ENCODE measurements at places on chromosomes 1 and 21.

DNA sequence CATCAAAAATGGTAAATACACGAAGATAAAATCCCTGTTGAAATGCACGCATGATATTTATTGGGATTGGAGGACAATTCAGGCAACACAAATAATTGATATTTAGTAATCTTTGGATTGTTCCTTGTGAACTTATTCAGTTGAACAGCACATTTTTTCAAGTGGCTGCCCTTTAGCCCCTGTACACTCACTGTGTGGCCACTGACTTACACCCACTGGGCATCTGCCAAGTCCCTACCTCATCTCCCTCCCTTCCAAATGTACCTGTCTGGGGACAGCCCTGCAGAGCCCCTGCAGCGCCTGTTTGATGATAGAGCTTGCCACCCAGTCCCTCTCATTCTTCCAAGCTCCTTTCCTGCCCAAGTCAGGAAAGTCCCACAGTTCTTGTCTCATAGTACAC lies 154.3 kb downstream of the GLUL start:
- no peak for DNase-seq

DNA sequence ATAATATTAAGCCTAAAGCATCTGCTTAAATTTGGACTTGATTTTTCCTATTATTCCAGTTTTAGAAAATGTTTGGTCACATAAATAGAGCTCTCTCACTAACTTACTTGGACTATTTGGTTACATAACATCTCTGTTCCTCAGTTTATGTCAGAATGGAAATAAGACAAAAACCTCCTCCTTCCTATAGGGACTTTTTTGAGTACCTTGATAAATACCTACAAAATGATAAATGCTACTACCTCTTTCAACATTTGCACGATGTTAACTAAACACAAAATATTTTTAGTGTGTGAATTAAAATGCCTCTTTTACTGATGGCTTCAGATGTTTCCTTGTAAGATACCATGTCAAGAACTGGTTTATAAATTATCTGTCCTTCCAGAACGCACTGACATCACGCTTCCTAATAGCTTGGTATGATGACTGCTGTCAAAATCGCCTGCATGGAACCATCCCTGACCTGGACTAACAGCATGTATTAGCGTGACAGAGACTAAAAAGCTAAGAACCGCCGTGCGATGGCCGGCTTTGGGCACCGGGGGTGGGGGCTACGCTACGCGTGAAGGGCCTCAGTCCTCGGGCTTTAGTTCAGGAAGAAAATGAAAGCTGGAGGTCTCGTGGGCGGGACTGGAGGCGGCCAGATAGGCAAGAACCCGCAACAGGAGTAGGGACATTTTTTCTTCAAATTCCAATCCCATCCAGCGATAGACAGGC lies 133.2 kb upstream of the BARHL2 start:
- no peak for DNase-seq

DNA sequence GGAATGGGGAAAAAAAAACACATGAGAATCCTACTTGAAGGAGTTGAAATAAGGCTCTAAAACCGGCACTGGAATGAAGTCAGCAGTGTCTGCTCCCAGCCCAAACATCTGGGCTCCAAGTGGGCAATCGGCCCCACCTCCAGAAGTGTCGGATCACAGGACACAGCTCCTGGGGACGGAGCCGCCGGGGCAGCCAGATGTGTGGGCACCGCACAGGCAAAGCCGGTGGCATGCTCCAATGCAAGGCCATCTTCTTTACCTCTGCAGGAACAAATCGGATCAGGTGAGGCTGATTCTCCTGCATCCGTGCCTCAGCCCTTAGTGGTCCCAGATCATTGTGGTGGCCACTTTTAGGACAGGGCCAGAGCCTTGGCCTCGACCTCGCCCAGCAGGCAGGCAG lies 156.7 kb downstream of the PRDM16 start:
- DNase-seq = no peak

DNA sequence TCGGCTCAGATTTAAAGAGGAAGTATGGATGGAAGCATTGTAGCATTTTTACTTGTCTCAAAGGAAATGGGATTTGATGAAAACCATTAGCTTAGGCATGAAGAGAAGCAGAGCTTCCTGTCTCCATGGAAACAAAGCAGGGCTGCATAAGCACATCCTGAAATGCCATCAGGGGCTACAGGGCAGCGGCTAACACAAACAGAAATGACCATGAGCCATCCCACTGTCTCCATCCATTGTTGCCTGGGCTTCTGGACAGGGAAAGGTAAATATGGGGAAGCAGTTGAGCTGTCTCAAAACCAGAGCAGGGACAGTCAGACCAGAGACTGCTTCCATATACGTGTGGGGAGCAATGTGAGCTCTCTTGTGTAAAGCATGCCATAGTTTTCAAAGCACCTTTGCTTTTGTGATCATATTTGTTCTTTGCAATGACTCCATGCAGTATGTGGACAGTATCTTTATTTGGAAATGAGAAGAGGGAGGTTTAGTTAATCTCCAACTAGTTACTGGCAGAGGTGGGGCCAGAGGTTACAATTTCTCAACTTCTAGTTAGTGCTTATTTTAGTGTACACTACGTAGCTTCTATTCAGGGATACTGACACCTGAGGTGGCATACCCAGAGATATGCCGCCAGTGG lies 176.1 kb downstream of the CACNA1E start:
- no peak for DNase-seq

- no peak for DNase-seq
Observed at GRCh38 chr1:56329970-56330369, 249.4 kb downstream of the PLPP3 start.

DNA sequence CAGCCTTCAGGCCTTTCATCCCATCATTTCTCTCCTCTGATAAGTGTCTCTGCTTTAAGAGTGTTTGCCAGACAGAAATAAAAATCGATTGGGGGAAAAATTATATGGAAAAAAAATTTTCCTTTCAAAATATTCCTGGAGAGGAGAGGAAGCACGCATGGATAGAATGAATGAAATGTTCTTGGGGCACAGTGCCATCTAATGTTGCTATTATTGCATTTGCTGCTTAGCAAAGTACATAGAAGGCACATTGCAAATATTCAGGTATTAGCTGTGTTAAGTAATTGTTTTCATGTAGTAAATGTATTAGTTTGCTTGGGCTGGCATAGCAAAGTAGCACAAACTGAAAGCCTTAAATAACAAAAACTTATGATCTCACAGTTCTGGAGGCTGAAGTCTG lies 18.1 kb downstream of the B3GALT5 start:
- DNase-seq = no peak

DNA sequence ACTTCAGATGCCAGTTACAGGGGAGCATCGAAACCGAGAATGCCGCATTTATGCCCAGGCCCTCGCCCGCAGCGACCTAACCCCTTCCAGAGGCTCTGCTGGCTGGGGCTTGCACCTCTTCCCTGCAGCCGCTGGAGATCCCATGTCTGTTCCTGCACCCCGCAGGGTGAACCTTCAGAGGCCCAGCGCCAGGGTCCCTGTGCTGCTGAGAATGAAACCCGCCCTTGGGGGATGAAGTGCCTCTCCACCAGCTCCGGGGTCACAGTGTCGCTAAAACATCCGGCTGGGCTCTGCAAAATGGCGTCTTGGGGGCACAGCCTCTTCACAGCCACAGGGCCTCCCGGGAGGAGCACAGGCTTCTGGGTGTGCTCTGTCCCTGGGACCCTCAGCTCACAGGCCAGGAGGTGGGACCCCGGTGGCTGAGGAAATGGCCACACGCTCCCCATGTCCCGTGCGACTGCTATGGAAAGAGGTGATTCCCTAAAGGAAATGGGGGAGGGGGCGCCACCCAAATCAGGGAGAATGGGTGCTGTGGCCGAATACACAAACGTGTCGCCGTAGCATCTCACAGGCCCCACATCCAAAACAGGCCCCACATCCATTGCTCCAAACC lies 39.9 kb upstream of the TSPEAR start:
- DNase-seq = no peak

DNA sequence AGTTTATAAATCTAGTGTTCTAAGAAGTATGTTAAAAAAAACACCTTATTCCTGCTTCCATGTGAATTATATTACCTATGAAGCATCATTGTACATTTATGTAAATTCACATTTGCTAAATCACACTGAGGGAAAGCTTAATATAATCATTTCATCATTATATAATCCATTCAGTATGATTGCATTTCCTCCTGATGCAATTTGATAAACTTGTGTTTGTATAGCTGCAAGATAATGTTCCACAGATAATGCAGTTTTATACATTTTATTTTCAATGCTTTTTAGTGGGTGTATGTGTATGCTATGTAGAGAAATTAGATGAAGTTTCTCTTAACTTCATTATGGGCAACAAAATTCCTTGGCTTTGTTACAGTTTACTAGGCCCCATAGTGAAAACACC lies 79.6 kb downstream of the HS2ST1 start:
- no peak for DNase-seq

DNA sequence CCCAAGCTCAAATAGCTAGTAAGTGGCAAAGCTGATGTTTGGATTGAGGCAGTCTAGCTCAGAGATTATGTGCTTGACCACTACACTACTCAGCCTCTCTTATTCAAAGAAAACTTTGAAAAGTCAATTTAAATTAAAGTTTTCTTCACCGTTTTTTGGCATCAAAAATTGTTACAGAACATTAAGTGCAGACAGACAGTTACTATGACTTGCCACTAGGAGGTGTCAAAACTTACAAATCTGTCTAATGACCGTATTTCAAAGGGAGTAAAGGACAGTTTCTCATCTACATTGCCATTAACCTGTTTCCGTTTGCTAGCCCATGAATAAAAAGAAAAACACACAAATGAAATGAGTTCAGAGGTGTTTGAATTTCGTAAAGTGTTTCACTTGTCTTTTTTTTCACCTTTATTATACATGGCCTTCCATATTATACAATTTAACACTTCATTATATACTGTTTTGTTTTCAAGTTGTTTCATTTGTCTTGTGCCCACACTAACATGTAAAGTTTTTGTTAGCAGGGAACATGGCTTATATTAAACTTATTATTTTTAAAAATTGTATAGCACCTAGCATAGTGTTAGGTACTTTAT lies 57.4 kb upstream of the MTF2 start:
- DNase-seq = no peak

GRCh38 chr1:24752305-24752704 lies 7.1 kb downstream of the CLIC4 start:
- DNase-seq = no peak

GRCh38 chr1:28606771-28607170 lies 14.7 kb downstream of the RAB42 start:
- DNase-seq = no peak

- DNase-seq = no peak
Observed at GRCh38 chr1:54814571-54814970, 13.4 kb upstream of the TTC22 start.

All from stimulated activated CD4-positive, alpha-beta T cell treated with anti-CD3 and anti-CD28 coated beads, Interleukin-4, amount 100 ng/mL, for 24 hours (primary cell).